Stimulated activated CD8-positive, alpha-beta memory T cell treated with anti-CD3 and anti-CD28 coated beads, Interleukin-4, amount 100 ng/mL, for 1 hour (primary cell): ENCODE measurements at places on chromosomes 2 and 18.
A peak's percentile ranks its signal among the peaks of the same experiment; 100 is the strongest.

- no peak for DNase-seq
These were observed 28.6 kb downstream of the FEZ2 start for GRCh38 chr2:36569267-36569856.

- DNase-seq, result no peak
These were observed 98.8 kb downstream of the HS6ST1 start for GRCh38 chr2:128219891-128220290.

DNA sequence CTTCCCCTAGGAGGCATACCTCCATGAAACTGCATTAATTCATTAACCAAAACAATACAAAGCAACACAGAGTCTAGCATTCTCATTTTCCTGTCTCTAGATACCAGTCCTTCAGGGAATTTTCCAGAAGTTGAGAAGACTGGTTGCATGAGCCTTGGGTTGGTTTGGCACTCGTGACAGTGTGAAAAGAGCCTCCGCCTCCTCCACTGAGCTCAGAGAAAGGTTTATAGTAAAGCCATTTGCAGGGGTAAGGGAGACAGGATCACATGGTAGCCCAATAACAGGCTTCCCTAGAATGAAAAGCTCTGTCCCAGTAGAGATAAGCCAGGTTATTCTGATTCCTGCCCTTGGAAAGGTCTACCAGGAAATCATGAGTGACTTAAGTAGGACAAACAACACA is 9.7 kb upstream of the TMEM247 start:
- no peak for DNase-seq

GRCh38 chr2:3334392-3335345 is 42.9 kb downstream of the EIPR1 start:
- no peak for DNase-seq

- DNase-seq, result no peak
These were observed 225.3 kb downstream of the CNTNAP5 start for GRCh38 chr2:124250433-124250832.

DNA sequence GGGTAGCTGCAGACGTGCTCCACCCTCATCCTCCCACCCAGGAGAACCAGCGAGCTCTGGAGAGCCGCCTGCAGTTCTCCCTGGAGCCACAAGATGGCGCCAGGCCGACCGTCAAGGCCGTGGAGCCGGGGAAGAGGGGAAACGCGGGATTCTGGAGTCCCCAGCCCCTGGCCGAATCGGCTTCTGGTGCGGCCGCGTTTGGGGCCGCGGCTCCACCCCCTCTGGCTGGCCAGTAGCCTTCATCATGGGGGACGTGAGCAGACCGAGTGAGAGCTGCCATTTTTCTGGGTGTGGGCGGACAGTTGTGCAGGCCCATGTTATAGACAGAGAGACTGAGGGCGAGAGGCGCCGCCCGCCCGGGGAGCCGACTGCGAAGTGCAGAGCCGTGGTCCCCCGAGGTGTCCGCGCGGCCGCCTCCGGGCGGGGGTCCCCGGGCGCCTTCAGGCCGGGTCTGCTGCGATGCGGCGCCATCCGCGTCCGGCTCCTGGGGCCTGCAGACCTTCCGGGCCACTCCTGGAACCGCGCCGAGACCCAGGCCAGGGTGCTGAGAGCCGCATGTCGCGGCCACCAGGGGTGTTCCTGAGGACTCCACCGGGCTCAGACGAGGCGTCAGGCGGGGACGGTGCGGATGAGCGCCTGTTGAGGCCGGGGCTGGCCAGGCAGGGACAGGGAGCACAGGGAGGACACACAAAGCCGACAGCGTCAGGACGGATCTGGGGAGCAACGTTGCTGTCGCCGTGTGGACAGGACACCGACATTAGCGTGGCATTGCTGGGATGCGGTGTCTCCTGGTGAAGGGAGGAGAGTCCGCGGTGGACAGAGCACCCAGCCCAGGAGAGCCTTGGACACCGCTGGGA is 418.2 kb upstream of the HS6ST1 start:
- DNase-seq, result peak; percentile 21

DNA sequence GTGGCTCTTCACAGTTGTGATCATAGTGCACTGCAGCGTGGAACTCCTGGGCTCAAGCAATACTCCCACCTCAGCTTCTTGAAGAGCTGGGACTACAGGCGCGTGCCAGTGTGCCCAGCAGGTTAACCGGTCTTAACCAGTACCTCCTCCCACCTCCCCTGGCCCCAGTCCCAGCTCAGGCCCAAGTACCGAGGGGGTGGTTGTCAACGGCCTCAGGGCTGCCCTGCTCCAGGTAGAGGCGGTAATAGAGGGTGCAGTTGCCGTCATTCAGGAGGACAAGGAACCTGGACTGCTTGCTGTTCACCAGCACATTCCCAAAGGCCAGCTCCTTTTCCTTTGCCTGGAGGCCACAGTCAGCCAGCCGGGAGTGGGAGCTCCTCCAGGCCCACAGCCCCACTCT is 19.7 kb downstream of the CFAP65 start:
- DNase-seq, result no peak

GRCh38 chr2:40251137-40251536 is 200.8 kb downstream of the SLC8A1 start:
- DNase-seq, result no peak

GRCh38 chr2:137155356-137156104 is 390.2 kb downstream of the THSD7B start:
- DNase-seq, result no peak
